A673 (cell line): ENCODE measurements at places on chromosomes 16 and 17.
A peak's percentile ranks its signal among the peaks of the same experiment; 100 is the strongest.

DNA sequence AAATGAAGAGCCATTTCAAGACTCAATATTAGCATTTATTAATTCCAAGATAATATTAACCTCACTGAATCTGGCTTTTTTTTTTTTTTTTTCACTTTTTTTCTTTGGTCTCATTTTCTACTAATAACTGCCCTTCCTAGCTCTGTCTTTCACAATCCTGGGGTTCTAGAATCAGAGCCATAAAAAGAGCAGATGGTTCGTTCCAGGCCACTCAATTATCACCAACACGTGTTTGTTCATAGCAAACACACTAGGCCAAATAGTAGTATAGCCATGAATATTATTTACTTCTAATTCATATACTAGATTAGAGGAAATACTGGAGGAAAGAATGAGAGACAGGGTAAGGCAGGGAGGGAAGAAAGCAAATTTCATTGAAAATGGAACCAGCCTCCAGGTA, 39.8 kb downstream of the TEX2 start:
- DNase-seq = no peak

DNA sequence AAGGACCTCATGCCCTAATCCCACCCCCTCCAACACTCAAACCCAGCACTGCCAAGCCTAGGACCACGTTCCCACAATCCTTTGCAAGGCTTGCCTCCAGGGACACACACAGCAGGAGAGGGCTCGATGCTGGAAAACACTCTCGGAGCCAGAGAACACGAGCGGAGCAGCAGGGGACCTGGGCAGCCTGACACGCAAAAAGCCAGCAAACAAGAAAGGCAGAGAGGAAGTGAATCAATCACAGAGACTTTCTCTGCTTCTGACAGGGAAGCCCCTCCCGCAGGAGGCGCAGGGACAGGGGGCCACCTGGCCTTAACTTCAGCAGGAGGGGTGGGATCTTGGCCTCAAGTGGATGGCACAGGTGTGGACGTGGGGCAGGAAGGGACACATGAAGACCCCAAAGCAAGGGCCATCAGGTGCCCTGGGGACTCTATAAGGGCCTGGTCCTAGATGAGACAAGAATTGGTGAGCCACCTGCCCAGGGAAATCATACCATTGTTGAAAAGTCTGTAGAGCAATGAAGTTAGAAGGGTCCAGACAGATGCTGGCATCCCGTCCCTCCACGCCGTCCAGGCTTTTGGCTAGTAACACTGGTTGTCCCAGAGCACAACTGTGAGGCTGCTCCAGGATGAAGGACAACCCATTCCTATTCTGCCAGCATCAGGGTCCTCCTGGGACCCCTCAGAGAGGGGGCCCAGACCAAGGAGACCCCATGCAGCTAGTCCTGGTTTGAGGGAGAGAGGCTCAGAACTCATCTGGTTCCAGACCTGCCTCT, 2.2 kb downstream of the SDK2 start:
- DNase-seq = peak; percentile 71

GRCh38 chr16:68732042-68732680, 4.9 kb upstream of the CDH1 start:
- peak; percentile 33 for DNase-seq

GRCh38 chr17:62819511-62820221, 11.6 kb upstream of the MARCHF10 start:
- DNase-seq = peak; percentile 5

- no peak for DNase-seq
Measured at GRCh38 chr16:88368036-88368435, 14.7 kb upstream of the ZNF469 start.

- no peak for DNase-seq
Measured at GRCh38 chr16:87048038-87048729, 269.0 kb downstream of the C16orf95 start.

- DNase-seq = no peak
Measured at GRCh38 chr16:84851192-84852127, 31.7 kb downstream of the CRISPLD2 start.

- DNase-seq = no peak
Measured at GRCh38 chr17:78441271-78441971, 63.0 kb downstream of the PGS1 start.

DNA sequence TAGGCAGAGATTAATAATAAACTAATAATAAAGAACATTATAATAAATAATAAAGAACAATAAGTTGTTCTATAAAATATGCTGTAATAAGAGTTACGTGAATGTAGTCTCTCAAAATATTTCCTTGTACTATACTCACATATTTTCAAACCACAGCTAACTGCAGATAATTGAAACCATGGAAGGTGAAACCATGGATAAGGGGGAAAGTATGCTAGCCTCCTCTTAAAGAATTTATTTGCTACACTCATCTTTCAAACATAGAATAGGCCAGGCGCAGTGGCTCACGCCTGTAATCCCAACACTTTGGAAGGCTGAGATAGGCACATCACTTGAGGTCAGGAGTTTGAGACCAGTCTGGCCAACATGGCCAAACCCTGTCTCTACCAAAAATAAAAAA, 18.5 kb downstream of the CYTH1 start:
- DNase-seq = no peak

GRCh38 chr17:58568044-58568799, 53.8 kb upstream of the MTMR4 start:
- no peak for DNase-seq

GRCh38 chr16:84730406-84731106, 30.8 kb downstream of the USP10 start:
- peak; percentile 88 for DNase-seq

GRCh38 chr17:39754958-39755553, 17.3 kb downstream of the GRB7 start:
- DNase-seq = no peak

- no peak for DNase-seq
Measured at GRCh38 chr17:9406046-9406606, 169.5 kb downstream of the STX8 start.
